ENCODE measurements at places on chromosomes 2 and 18.

- no peak for DNase-seq
Measured at GRCh38 chr2:68689553-68690537, 44.8 kb upstream of the ARHGAP25 start.

DNA sequence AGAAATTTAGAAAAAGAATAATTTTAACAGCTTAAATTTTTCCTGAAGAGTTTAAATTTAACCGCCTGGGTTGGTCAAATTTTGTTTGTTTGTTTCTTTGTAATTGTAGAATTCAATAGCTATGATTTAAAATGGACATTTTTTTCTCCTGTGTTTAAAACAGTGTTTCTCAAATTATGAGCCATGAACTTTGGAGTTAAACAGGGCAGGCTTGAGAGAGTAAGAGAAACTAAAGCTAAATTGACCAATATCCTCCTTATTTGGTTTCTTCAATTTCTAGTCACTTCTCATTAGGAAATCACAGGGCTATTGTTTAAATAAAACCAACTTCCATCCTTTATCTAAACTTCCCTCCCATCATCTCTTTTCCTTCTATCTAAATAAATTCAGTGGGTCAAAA lies 21.9 kb downstream of the FN1 start:
- no peak for DNase-seq

GRCh38 chr18:74497778-74498177 lies 1.6 kb downstream of the CNDP2 start:
- peak; percentile 51 for DNase-seq

GRCh38 chr2:105455488-105456003 lies 56.7 kb upstream of the FHL2 start:
- peak; percentile 97 for DNase-seq

DNA sequence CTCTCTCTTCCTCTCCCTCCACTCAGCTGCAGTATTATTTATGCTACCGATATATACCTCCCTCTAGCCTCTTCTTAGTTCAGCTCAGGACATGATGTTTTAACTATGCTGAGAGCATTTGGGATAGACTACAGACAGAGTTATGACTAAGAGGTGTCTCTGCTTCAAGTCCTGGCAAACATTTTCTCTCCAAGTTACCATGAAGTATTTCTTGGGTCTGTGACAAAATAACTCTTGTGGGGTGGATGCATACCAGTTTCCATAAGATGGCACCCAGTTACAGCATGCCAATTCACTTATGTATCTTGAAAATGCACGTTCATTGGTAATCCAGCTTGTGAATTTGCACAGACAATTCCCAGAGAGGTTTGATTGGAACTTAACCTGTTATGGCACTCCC lies 737.6 kb downstream of the SLC4A3 start:
- DNase-seq, result peak; percentile 63

- no peak for DNase-seq
Measured at GRCh38 chr2:238818561-238818960, 29.3 kb upstream of the TWIST2 start.

- peak; percentile 46 for DNase-seq
Measured at GRCh38 chr2:216714376-216714775, 19.0 kb upstream of the IGFBP5 start.

DNA sequence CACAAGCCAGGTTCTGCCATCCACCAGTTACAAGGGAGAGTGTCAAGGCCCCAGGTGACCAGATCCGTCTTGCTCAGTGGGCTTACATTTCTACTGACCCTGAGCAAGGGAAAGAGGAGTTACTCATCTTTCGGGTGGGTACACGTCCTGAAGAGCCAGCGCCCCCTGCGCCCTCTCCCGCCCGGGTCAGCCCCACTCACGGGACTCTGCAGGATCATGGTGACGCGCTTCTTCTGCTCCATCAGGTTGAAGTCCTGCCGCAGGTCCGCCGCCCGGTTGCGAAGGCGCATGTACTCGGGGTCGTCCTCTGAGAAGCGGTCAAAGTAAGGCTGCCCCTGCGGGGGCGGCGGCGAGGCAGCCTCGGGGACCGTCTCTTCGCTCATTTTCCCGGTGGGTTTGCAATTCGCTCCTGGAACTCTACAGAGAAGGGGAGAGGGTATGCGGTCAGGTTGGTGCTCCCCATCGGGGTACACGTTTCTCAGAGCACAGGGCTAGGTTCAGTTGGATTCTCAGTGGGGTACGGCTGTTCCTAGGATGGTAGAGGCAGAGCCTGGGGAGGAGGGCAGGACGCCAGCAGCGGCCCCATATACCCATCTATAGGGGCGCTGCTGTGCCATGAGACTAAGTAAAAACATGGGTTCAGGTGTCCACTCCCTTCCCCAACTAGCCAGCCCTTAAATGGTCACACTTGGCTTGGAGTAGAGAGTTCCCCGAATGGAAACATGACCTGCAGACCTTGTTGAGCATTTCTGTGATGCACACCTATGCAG lies 61.8 kb downstream of the ADD2 start:
- DNase-seq, result no peak

DNA sequence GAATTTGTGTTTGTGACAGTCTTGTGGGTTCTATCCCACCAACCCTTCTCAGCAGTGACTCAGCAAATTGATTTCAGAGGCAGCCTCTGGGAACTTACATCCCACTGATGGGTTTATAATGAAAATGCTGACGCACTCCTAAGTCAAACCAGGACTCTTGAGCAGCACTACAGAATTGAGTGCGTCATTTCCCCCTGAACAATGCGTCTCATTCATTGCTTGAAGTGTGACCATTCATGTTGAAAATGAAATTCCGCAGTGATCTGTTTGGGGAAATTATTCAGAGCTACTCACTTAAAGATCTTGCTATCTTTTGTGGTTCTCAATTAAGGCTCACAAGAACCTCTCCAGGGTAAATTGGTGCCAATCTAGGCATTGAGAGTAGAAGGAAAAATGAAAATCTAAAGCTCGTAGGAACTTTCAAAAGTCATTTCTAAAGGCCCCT lies 417.7 kb upstream of the SLC14A2 start:
- no peak for DNase-seq

GRCh38 chr18:35729991-35730668 lies 148.6 kb downstream of the GALNT1 start:
- DNase-seq, result no peak

- no peak for DNase-seq
Measured at GRCh38 chr2:62711832-62712494, 6.5 kb downstream of the EHBP1 start.

- DNase-seq, result no peak
Measured at GRCh38 chr2:177908182-177908581, 164.4 kb downstream of the PDE11A start.

- DNase-seq, result no peak
Measured at GRCh38 chr18:21759836-21760235, 19.2 kb downstream of the MIB1 start.

DNA sequence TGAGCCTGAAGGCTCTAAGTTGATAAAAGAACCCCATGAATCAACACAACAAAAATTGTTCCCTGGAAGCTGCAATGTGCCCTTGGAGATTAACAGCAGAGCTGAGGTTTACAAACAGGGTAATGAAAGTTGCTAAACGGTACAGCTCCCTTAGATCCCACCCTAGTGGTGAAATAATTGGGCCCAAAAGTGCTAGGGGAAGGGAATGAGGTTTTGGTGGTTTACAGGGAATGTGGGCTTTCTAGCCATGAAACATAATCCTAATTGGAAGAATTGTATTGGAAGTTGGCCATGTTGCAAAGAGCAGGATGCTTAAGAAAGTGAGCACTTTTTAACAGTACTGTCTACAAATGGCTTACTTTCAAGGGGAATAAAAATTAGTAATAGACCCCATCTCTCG lies 180.2 kb upstream of the SMIM21 start:
- DNase-seq, result no peak

- DNase-seq, result no peak
Measured at GRCh38 chr18:79468119-79468789, 72.5 kb downstream of the NFATC1 start.

GRCh38 chr2:239246723-239247122 lies 154.1 kb downstream of the HDAC4 start:
- DNase-seq, result no peak

- no peak for DNase-seq
Measured at GRCh38 chr18:26971409-26971808, 105.9 kb upstream of the AQP4 start.

DNA sequence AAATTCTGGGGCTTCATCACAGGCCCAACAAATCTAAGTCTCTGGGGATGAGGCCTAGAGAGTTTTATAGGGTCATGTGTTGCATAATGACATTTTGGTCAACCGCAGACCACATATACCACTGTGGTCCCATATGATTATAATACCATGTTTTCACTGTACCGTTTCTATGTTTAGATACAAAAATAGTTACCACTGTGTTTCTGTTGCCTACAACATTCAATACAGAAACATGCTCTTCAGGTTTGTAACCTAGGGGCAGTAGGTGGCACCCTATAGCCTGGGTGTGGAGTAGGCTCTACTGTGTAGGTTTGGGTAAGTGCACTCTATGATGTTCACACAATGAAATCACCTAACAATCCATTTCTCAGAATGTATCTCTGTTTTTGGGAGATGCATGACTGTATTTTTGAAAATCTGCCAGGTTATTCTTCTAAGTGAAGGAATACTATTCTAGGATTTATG lies 485.2 kb downstream of the PTPRM start:
- DNase-seq, result no peak

DNA sequence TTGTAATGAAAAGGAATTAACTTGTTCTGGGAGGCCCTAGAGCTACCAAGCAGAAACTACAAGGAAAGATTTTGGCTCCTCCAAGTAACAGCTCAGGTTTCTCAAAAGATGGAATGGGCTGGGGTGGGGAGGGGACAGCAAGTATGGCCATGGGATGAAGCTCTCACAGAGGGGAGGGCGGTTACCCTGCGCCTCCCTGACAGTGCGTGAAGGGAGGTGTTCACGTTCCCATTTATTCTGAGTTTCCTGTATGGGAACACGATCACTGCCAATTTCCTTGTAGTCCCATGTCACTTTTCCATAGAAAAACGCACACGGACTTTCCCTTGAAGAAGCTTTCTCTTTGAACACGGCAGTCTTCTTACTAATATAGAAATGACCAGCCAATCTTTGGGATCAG lies 17.0 kb downstream of the CDC42EP3 start:
- DNase-seq, result no peak

DNA sequence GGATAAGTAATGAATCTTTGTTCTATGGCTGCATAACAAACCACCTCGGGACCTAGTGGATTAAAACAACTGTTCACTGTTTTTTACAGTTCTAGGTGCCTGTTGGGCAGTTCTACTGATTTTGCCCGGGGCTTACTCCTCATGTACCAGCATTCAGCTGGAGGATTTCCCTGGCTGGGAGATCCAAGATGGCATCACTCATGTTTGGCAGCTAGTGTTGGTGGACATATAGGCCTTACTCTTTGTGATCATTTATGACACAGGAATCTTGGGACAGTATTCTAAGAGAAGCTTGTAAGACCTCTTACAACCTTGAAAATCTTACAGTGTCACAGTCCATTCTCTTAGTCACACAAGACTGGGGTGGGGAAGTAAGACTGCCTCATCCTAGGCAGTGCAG lies 4.6 kb downstream of the MARCHF7 start:
- no peak for DNase-seq

DNA sequence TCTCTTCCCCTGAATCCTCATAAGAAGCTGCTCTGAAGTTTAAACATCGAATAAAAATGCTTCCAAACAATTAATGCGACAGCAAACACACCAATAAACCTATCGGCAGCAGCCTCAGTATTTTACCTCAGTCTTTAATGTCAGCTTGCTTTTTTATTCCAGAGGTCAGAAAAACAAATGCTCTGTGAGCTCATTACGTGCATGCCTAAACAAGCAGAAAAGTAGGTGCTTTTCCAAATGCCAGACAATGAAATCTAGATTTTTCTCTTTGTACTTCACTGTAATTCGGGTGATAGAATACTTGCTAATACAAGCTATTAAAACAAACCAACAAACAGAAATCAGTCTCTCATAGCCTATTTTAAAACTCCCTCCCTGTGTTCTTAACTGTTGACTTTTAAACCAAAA lies 381.5 kb downstream of the NRXN1 start:
- no peak for DNase-seq

GRCh38 chr2:27152796-27153464 lies 4.1 kb downstream of the TCF23 start:
- DNase-seq, result peak; percentile 61

GRCh38 chr2:74902281-74902860 lies 56.1 kb upstream of the POLE4 start:
- no peak for DNase-seq

GRCh38 chr18:44602380-44602779 lies 78.3 kb upstream of the SETBP1 start:
- peak; percentile 85 for DNase-seq

DNA sequence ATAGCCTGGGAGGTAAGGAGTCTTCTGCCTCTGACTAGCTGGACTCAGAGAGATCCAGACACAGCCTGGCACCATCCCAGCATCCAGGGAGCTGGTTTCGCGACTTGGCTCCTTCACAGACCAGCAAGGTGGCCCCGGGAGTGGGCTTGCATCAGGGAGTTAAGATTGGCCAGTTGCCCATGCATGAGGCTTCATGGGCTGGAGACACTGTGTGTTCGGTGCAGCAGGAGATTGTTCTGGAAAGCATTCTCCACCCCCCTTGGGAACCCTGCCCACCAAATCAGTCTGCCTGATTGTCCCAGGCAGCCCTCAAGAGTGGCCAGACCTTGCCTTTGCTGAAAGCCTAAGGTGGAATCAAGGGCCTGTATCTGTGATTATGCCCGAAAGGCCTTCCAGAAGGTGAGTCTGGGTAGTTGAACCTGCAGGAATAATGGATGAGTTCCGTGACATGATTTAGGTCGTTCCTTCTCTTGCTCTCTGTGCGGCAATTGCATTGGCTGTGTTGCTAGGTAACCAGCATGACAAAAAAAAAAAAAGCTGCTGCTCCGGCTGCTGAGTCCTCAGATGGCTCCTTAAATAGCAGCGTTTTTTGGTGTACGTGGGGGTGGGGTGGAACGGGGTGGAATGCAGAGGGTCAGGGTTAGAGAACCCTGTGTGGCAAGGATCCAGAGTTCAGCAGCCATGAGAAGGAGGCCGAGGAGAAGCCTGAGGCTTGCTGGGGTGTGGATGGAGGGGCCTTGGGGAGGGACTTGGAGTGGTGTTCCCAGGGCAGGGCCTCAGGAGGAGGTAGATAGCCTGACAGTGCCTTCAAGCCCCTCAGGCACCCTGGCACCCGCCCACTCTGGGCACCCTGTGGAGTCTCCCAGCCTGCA lies 93.0 kb upstream of the MCFD2 start:
- peak; percentile 65 for DNase-seq

DNA sequence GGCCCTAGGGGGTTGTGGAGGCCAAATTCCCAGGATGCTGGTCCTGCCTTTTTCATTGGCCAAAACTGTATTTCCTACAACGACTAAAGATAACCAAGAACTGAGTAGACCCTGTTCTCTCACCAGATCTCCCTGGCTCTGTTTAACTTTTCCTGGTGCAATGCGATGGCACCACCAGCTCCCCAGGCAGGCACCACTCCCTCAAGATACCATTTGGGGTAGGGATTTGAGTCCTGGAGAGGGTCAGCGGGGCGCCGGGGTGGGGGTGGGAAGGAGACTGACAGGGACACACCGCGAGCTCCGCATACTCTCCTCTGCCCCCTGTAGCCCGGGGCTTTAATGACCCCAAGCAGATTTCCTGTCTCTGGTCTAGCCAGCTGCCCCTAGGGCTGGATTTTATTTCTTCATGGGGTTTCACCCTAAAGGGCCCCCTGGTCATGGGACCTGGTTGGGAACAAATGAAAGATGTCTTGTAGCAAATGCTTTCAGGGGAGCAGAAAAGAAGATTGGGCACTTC lies 7.3 kb downstream of the SIX2 start:
- no peak for DNase-seq

Data from foreskin fibroblast (primary cell).